NCI-H2227 treated with DMSO at 0.1 percent for 48 hours (cell line): ENCODE measurements at places on chromosomes 16 and 17.

- DNase-seq, result no peak
These were observed 57.9 kb downstream of the SDK2 start for GRCh38 chr17:73586275-73586832.

- no peak for DNase-seq
These were observed 60.6 kb downstream of the HLF start for GRCh38 chr17:55325406-55325805.

DNA sequence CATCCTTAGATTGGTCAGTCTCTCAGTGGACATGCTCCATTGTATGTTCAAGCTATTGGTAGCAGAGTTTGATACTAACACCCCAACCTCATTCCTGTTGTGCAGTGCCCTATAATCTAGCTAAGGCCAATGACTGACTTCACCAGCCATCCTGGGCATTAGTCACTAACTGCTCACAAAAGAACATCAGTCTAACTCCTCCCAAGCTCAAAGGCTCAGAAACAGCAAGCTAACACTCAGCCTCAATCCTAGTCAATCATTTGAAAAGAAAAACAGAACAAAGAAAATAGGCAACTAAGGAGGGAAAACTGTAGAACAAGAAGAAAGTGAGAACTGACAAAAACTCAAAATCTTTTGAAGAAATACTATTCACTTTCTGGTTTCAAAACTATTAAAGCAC is 199.1 kb upstream of the C17orf78 start:
- DNase-seq, result no peak

DNA sequence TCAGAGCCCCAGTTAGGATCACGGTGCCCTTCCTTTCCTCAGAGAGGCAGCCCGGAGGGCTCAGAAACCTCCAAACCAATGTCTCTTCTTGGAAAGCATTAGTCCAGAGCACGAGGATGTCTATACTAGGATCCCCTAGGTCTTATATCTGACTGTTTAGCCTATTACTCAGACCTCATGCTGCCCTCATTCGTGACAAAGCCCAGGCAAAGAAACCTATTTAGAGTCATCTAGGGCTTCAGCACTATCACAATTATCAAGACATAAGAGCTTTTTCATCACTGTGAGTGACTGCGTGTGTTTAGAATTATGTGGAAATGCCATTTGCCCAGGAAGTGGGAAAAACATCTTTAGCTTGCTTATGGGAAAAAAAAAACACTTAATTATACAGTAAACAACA is 159.8 kb upstream of the NOL11 start:
- no peak for DNase-seq

DNA sequence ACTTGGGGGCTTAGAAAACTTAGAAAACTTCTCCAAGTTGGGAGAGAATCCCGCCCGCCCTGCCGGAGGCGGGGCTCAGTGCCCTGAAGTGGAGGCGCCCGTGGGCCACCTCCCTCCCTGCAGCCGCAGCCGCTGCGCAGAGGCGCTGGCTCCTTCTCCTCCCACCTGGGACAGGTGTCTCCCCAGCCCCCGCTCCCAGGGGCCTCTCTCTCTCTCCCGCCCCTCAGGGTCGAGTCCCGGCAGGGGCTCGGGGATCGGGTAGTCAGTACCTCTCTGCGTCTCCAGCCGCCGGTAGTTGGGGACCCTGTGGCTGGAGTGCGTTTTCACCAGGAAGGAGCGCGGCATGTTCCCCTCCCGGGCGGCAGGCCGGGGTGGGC is 257 bp downstream of the SNAI3 start:
- DNase-seq, result no peak

GRCh38 chr17:33097411-33097810 is 105.8 kb downstream of the SPACA3 start:
- DNase-seq, result no peak

- no peak for DNase-seq
These were observed 2.2 kb downstream of the JUP start for GRCh38 chr17:41784207-41784744.
